ENCODE measurements at places on chromosomes 7 and 10. TPM values are rescaled to one million over a fixed set of nuclear protein-coding genes. Genes with fewer than 3 reads are reported as not detected.

DNA sequence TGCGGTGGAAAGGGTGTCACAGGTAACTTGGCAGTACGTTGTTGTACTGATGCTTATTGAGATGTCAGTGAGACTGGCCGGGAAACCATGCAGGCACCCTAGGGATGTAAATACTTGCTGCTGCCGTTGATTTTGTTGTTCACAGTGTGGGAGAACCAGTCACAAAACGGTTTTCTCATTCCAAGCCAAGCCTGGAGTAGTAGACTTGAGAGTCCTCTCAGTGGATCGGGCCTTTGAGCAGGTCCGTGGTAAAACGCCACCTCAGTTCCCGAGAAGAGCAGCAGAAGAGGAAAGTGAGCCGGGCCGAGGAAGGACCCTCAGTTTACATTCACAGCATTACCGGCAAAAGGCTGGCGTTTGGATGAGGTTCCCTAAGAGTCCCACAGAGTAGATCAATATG, 1.1 kb downstream of the JAKMIP3 start:
- no peak overlapping the region for H3K4me3 ChIP-seq
- H3K27ac ChIP-seq = no peak overlapping the region
- no peaks in the 10 kb centered on the region for H3K36me3 ChIP-seq
- H3K4me1 ChIP-seq = peaks cover 3% of the 10 kb centered on the region

DNA sequence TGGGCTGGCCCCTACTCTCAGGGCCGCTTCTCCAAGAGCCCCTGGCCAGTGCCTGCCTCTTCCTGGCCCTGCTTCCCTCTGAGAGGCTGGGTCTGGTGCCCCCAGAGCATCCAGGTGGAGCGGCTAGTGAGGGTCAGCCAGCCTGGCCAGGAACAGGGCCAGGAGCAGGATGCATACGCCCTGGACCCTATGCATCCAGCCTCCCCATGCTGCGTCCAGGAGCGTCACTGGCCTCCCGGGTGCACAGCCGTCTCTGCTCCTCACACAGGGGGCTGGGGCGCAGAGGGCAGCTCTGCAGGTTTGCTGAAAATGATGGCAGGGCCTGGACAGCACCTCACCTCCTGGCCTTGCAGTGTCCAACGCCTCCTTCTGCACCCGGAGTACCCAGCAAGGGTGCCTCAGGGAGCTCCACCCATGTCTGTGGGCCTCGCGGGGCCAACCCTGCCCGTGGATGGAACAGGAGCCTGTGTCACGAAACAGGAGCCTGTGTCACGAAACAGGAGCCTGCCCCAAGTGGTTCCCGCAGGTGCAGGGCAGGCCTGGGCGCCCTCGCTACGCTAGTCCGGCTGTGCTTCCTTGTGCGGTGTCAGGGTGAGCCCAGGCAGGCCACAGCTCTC, 246.2 kb upstream of the PPP2R2D start:
- H3K27me3 ChIP-seq = no peaks in the 10 kb centered on the region
- H3K4me3 ChIP-seq = no peak overlapping the region
- no peaks in the 10 kb centered on the region for H3K4me1 ChIP-seq
- no peaks in the 10 kb centered on the region for H3K36me3 ChIP-seq
- no peak for DNase-seq

DNA sequence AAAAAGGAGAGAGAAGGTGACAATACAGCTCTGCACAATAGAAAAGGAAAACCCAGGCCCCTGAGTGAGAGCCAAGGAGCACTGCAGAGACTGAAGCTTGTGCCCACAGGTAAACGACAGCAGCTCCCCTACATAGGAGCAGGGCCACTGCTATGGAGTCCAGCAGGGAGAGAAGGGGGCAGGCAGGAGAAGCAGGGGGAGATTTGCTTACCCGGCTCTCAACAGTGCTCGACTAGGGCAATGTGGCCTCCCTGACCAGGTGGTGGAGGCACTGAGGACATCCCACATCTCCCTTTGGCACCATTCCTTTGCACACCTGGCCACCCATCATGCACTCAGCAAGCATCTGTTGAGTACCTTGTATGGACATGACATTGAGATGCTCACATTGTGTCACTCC, 153.0 kb downstream of the EVX1 start:
- H3K27ac ChIP-seq = no peak overlapping the region
- no peaks in the 10 kb centered on the region for H3K36me3 ChIP-seq
- H3K4me1 ChIP-seq = no peaks in the 10 kb centered on the region
- no peak for DNase-seq
- no peaks in the 10 kb centered on the region for H3K27me3 ChIP-seq

- no peak for DNase-seq
- H3K4me3 ChIP-seq = no peak overlapping the region
- H3K36me3 ChIP-seq = no peaks in the 10 kb centered on the region
- no peak overlapping the region for H3K27ac ChIP-seq
- H3K27me3 ChIP-seq = no peaks in the 10 kb centered on the region
These were observed 180.6 kb downstream of the CHCHD3 start for GRCh38 chr7:132901241-132901640.

DNA sequence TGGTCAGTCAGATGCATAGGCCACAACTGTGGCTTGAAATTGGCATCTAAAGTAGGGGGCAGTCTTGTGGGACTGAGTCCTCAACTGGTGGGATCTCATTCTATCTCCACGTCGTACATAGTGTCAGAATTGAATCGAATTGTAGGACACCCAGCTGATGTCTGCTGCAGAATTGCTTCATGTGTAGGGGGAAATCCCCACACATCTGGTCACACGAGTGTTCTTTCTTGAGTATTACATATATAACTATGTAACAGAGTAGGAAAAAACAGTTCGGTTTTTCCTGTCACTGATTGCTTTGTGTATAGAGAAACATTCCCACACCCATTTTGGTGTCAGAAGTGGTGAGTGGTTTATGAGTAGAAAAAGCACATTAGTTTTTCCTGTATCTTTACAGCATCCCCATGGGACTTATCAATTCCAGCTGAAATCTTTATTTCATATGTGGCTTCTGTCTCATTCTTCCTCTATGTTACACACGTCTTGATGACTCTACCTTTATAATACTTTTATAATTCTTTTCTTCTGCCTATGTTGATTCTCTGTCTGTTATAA, 79.4 kb upstream of the PCGF5 start:
- no peaks in the 10 kb centered on the region for H3K36me3 ChIP-seq
- no peaks in the 10 kb centered on the region for H3K27me3 ChIP-seq
- no peak overlapping the region for H3K4me3 ChIP-seq
- no peaks in the 10 kb centered on the region for H3K4me1 ChIP-seq

Gene TMEM168
- 41.3 TPM for total RNA-seq
